ENCODE measurements at places on chromosomes 6 and 20.

- DNase-seq = no peak
These were observed 54.7 kb downstream of the BMP5 start for GRCh38 chr6:55820696-55821095.

DNA sequence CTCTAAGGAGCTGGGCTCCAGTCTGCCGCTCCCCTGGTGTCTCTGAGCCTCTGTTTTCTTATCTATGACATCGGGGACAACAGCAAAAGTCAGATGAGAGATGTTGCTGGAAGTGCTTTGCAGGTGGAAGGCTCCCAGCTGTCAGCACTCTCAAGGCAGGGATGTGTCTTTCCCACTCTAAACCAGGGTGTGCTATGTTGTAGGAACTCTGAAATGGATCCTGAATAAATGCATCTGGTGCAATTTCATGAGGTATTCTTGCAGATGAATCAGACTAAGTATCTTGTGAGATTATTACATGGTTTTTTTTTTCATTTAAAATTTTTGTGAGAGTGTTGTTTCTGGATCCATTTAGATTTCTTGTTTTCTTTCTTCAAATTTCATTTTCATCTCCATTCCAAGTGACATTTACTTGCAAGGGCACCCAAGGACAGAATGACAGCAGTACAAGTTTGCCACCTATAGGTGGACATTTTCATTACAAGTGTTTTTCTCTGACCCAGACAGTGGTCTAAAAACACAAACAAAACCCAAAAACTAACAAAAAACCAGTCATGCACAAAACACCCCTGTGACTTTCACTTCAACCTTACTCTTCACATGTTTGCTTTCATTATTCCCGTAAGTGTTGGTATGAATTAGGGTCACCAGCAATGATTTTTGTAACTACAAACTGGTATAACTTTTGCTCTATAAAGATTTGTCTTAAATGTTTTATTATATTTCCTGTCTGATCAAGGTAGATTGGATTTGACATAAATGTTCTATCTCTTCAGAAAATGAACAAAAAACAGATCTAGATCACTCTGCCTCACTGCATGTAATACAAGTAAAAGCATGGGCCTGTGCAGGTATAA lies 14.7 kb upstream of the SIM1 start:
- DNase-seq = no peak

DNA sequence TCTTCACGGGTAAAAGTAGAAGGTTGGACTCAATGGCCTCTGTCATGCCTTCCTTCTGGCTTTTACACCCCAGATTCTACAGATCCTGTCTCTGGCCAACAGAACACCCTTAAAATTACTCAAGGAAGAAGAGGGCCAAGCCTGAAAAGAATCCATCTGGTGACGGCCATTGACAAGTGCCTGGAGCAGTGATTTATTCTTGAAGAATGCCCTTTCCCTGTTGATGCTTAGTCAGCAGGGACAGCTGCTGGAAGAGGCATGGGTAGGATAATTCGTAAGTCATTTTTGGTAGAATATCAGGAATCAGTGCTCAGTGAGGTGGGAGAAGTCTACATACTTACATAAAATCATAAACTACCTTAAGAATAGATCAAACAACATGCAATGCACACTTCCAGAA lies 397.9 kb downstream of the SAMD5 start:
- no peak for DNase-seq

- no peak for DNase-seq
These were observed 205.2 kb downstream of the BMP7 start for GRCh38 chr20:57061051-57061900.

GRCh38 chr20:44910690-44911262 lies 916 bp downstream of the PABPC1L start:
- DNase-seq = no peak

DNA sequence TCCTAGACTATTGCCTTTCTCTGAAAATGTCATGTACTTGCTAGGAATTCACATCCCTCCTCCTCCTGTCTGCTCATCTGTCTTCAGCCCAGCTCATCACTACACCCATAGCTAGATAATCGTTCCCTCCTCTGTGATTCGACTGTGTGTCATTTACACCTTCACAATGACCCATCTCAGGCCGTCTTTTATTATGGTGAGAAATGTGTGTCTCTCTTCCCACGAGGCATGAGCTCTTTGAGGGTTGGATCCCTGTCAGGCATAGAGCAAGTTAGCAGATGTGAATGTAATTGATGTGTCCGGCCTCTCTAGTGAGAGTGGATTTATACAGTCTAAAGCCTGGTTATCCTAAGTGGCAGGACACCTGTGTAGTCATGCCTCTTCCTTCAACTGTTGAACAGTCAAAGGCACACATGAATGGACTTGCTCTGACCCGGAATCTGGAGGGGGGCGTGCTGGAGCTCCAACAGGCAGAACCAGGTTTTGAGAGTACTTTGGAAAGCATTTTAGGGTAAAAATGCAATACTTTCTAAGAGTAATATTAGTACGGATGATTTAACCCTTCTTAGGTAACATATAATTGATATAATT lies 182.1 kb downstream of the UTRN start:
- DNase-seq = no peak

GRCh38 chr20:14865169-14865568 lies 527.8 kb upstream of the FLRT3 start:
- DNase-seq = no peak

DNA sequence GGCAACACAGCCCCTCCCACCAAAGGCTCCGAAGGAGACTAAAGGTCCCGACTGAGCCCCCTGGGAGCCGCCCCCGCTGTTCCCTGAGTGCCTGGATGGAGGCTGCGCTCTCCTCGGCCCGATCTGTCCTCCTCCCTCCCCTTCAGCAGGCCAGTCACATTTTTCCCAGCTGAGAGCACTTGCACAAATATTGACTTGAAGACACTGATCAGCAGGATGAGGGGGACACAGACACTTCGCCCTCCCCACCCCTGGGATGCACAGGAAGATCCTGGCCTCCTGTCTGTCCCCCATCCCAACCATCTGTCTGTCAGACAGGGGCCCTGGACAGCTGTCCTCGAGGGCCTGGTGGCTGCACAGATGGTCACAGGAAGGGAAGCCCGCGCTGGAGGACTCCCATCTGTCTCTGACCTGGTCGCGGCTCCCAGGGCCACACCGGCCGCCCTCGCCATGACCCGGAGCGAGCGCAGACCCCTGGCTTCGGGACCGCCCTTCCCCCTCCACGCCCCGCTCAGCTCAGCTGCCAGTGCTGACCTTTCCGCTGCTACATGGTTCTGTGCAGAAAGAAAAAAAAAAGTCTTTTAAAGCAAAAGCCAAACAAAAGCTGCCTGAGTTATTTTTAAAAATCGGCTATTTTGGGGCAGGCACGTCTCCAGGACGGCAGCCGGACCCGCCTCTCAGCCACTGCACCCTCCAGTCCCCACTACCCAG lies 11.1 kb downstream of the LAMA5 start:
- DNase-seq = no peak

- no peak for DNase-seq
These were observed 3.9 kb downstream of the PLCG1 start for GRCh38 chr20:41141153-41141815.

- no peak for DNase-seq
These were observed 17.6 kb upstream of the ELMO2 start for GRCh38 chr20:46423882-46424482.

DNA sequence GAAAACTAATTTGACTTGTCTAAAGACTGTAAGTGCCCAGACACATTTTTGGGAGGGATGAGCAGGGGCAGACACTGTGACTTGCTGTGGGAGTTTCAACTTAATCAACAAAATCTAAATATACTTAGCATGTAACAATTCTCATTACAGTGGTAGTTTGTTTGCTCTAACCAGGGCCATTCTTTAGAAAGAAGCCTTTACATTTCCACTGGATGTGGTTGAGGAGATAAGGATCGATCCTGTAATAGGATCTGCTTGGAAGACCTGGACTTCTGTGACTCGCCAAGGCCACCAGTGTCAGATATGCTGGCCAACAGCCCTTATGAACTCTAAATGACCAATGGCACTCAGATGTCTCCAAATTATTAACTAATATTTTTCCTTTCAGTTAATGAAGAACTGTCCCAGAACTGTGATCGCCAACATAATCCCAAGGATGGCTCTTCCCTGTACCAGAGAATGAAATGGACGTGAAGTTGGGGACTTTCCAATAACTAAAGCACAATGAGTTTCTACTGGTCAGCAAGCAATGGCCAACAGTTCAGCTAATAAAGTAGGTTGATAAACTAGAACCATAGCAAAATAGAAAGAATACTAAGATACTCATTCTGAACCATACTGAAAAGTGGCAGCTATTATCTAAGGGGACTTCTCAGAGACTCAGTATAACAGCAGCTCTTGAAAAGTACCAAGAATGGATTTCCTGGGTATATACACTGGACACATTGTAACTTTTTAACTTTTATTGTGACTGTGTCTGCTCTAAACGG lies 7.5 kb downstream of the SMLR1 start:
- DNase-seq = no peak

DNA sequence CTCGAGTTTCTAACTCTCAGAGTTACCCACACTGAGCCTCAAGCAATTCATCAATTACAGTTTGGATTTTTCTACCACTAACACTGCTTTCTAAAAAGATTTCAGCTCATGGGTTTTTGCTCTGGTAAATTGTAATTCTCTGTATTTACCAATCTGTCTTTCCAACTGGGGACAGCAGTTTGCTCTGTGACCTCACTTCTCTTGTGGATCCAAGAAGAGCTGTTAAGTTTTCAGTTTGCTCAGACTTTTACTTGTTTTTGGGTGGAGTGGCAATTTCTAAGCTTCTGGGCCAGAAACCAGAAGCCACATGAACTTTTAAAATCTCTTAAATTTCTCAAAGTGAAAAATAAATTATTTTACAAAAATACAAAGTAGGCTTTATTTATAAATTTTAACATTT lies 74.2 kb downstream of the ROS1 start:
- no peak for DNase-seq

GRCh38 chr6:42774201-42774600 lies 7.7 kb upstream of the BICRAL start:
- no peak for DNase-seq

- no peak for DNase-seq
These were observed 127.5 kb downstream of the TAF4 start for GRCh38 chr20:61937963-61938838.

- DNase-seq = no peak
These were observed 124.0 kb downstream of the JARID2 start for GRCh38 chr6:15369838-15370237.

DNA sequence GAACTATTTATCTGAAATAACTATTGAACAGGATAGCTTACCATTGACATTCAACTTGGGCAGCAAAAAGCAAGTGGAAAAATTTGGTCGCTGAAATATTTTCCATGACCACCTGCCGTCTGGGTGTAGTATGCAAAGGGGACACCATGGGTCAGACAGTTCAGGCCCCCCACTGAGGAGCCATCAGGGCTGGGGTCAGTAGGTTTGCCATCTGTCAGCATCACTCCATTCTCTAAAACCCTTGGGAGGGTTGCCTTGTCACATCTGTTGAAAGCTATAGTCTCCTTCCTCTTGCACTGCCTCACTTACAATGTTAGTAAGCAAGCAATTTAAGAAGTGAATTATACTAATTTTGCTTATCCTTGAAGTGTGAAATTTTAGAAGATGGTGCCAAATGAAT lies 44.9 kb downstream of the NRN1 start:
- no peak for DNase-seq

GRCh38 chr6:144008120-144008811 lies at the start of gene PLAGL1:
PLAGL1 (minus strand) TSS chr6:144008259; CDS start chr6:143948136, 60,123 bp downstream.
- DNase-seq = peak; percentile 72

GRCh38 chr6:85670573-85670972 lies 27.9 kb upstream of the SYNCRIP start:
- no peak for DNase-seq

GRCh38 chr6:3838992-3839867 lies 9.9 kb upstream of the FAM50B start:
- no peak for DNase-seq

DNA sequence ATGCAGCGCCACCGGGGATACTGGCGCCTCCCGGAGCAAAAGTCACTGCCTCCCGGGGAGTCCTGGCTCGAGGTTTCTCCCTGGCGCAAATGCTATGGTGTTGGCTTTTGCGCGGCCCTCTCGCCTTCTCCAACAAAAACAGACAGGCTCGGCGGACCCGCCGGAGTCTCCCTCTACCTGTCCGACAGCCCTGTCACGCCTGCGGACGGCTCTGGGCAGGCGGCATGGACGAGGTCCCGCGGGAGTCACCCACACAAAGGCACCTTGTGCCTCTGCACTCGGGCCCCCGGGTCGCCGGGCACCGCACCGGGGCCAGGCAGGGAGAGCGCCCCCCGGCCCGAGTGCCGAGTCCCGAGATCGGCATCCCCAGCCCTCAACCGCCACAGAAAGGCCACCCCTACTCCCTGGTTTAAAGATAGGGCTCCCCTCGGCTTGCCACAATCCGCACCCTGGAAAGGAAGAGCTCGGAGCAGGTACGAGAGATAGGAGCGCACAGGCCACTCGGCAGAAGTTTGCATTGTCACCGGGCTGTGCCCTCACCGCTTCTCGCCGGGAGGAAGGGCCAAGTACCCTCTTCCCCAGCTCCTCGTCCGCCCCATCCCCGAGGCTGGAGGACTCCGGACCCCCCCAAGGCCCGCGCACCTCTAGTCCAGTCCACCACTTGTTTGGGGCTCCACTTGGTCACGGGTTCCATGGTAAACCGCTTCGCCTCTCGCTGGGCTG lies 903 bp downstream of the CNKSR3 start:
- DNase-seq = peak; percentile 37

DNA sequence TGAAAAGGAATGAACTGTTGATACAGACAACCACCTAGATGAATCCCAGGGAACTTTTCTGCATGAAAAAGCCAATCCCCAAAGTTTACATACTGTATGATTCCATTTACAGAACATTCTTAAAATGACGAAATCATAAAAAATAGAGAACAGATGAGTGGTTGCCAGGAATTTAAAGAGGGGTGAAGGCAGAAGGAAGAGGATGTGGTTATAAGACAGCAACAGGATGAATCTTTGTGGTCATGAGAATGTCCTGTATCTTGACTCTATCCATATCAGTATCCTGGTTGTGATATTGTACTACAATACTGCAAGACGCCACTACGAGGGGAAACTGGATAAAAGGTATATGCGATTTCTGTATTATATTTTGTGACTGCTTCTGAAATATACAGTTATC lies 70.1 kb upstream of the EMILIN3 start:
- DNase-seq = no peak

DNA sequence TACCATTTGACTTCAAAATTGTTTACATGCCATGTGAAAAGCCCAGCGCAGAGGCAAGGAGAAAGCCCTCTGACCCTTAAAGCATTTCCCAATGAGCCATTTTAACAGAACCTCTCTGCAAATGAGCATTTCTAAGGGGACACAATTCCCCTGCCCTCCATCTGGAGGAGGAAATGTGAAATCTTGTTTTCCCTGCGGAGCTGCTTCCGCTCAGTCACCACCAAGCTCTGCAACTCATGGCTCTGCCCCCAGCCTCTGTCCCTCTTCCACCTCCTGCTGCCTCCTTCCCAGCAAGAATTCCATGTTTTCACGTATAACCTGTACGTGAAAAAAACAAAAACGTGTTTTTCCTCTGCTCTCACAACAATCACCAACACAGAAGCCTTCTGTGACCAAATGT lies 12.3 kb downstream of the RIN2 start:
- no peak for DNase-seq

Measured in GM13977 (cell line).